Peyer's patch (tissue), 4 donors: ENCODE measurements at places on chromosomes 5 and 9. TPM values are rescaled to one million over a fixed set of nuclear protein-coding genes. Genes with fewer than 3 reads are reported as not detected.
A peak's percentile ranks its signal among the peaks of the same experiment; 100 is the strongest.

Gene SUSD3
- total RNA-seq: 6.5 TPM

Gene MPDZ
- 13.6 TPM for total RNA-seq

DNA sequence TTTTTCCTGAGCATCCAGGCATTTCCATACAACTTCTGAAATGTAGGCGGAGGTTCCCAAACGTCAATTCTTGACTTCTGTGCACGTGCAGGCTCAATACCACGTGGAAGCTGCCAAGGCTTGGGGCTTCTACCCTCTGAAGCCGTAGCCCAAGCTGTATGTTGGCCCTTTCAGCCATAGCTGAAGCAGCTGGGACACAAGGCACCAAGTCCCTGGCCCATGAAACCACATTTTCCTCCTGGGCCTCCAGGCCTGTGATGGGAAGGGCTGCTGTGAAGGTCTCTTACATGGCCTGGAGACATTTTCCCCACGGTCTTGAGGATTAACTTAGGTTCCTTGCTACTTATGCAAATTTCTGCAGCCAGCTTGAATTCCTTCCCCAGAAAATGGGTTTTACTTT lies 103.6 kb downstream of the NREP start:
- no peak for DNase-seq

GRCh38 chr9:137618105-137619067 lies at the start of gene EHMT1:
Gene EHMT1, plus strand, starts transcription at chr9:137619005. Its CDS starts 24 bp downstream, at chr9:137619029.
- DNase-seq: peak; percentile 92

- DNase-seq: no peak
Observed at GRCh38 chr9:73753171-73753570, 601.5 kb downstream of the ANXA1 start.

- DNase-seq: no peak
Observed at GRCh38 chr5:178788381-178789085, 58.1 kb upstream of the ZNF354A start.

Gene PCDHB3
- 1.1 TPM for total RNA-seq

- DNase-seq: no peak
Observed at GRCh38 chr9:127895811-127896210, 3.6 kb downstream of the ST6GALNAC6 start.

Gene FBP1
- 451 TPM for total RNA-seq

Gene HTR4
- total RNA-seq: 42.7 TPM

- no peak for DNase-seq
Observed at GRCh38 chr9:108410161-108410560, 445.6 kb downstream of the ACTL7B start.

Gene PCDHGA10
- total RNA-seq: 3.5 TPM

Gene GLRA1
- not detected for total RNA-seq

DNA sequence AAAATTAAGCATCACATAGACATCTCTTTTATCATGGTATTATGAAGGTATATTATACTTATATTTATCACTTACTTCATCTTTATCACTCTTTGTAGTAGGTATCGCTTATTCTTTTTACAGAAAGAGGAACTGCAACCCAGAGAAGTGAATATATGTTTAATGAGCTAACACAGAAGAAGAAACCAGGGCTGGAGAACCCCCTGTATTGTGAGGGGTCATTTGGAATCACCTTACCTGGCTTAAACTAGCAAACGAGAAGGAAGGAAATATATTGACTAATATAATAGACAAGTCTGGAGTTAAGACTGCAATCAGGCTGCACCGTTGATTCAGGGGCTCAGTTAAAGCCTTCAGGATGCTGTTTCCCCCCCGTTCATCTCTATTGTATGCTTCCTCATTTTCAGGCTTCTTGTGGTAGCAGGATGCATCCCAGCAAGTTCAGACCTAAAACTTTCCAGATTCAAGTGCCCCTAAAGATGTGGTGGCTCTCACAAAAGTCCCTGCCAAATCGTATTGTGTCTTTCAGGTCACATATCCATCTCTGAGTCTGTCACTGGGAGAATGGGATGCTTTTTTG lies 146.4 kb downstream of the GCNT1 start:
- DNase-seq: no peak

Gene WDR55
- total RNA-seq: 40.2 TPM

- no peak for DNase-seq
Observed at GRCh38 chr9:108473209-108474112, 382.3 kb downstream of the ACTL7B start.

Gene SERF1B
- 72.6 TPM for total RNA-seq

DNA sequence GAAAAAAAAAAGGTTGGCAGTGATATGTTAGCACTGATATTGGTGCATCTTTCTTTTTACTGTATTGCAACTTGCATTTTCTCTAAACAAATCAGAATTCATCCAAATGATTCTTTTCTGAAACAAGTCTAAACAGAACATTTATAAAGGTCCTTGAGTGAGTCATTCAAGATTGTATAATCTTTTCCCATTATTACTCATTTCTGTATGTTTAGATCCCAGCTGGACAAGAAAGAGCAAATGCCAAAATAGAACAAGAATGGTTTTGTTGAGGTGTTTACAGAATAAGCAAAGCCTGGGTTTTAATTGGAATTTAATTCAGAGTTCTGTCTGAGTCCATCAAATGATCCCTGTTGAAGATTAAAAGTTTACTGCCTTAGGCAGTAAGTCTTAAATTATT lies 112.3 kb downstream of the VCAN start:
- no peak for DNase-seq

Gene SLC6A19
- 531 TPM for total RNA-seq
